ENCODE measurements at places on chromosomes 2 and 18. TPM values are rescaled to one million over a fixed set of nuclear protein-coding genes. Genes with fewer than 3 reads are reported as not detected.

The DYNAP gene
- total RNA-seq, result not detected

The CTLA4 gene
- not detected for total RNA-seq

The CD207 gene
- 0.38 TPM for total RNA-seq

The FRZB gene
- 1.6 TPM for total RNA-seq

The NPAS2 gene
- total RNA-seq, result 38.1 TPM

Measured in heart right ventricle (tissue), 16 donors.